Stimulated activated CD8-positive, alpha-beta memory T cell treated with anti-CD3 and anti-CD28 coated beads, Interleukin-4, amount 100 ng/mL, for 4 hours (primary cell): ENCODE measurements at places on chromosomes 3 and 15.

DNA sequence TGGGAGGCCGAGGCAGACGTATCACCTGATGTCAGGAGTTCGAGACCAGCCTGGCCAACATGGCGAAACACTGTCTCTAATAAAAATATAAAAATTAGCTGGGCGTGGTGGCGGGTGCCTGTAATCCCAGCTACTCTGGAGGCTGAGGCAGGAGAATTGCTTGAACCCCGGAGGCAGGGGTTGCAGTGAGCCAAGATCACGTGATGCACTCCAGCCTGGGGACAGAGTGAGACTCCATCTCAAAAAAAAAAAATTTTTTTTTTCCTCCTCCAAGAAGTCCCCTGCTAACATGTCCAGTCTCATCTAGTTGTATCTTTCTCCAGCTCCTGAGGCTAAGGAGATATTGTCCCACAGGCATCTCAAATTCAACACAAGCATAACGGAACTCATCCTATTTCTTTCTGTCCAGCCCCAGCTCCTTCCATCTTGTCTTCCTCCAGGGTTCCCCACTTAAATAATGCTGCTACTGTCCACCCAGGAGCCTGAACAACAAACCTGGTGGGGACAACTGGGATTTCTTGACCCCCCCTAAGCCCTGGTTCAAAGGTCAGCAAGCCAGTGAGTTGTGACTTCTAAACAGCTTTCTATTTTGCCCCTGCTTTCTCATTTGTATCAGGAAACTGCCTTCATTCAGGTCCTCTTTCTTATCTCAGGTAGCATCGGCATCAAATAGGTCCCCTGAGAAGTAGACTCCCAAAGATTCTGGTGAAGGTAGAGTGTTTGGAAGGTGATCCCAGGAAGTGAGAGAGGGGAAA is 4.1 kb upstream of the MEF2A start:
- no peak for DNase-seq

DNA sequence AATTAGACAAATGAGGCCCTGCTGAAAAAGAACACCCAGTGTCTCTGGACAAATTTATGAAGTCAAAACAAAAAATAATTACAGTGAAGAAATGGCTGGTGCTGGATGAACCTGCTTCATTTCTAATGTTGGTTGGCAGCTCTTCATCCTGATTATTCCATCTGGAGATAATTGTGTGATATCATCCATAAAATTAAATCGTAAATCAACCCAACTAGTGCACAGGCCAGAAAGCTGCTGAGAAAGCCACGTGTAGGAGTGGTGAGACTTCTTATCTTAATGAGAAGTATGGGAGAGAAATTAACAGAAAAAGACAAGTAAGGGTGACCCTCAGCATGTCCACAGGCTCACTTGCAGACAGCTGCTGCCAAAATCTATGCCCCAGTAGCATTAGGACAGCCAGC is 465.2 kb upstream of the TGFBR2 start:
- DNase-seq = no peak

GRCh38 chr3:155412904-155413303 is 119.4 kb upstream of the STRIT1 start:
- no peak for DNase-seq

DNA sequence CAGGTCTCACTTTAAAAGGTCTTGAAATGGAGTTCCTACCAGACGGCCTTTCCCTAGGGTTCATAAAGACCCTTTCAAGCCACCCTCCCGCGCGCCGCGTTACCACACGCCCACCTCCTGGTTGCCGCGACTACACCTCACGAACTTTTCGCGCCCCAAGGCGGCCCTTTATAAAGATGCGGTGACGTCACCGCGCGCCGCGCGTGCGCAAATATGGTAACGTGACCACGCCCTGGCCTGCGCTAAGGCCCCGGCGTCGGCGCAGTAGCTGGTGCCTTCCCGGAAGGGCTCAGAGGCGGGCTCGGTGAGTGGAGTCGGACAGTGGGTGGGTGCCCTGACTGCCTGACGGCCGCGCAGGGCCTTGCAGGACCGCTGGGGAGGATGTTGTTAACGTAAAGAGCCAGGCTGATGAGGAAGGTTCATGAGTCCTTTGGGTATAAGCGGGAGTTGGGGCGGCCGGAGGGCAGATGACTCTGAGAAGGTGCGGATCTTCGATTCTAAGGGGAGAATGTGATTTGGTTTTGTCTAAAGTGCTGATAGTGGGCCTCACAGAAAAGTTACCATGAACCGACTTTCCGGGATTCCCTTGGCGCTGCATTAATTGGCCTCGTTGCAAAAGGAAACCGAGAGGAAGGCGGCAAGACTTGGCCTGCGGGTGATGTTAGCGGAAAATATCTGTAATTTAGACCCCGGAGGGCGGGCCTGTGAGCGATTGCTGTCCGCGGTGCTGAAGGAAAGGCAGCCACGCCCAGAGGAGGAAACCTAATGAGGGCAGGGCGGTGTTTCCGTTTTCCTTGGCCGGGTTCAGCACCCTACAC is 54.4 kb downstream of the FEZF2 start:
- peak; percentile 54 for DNase-seq

GRCh38 chr15:63870487-63871209 is 36.9 kb upstream of the HERC1 start:
- DNase-seq = no peak

GRCh38 chr15:81819924-81820635 is 225.7 kb downstream of the MEX3B start:
- no peak for DNase-seq

DNA sequence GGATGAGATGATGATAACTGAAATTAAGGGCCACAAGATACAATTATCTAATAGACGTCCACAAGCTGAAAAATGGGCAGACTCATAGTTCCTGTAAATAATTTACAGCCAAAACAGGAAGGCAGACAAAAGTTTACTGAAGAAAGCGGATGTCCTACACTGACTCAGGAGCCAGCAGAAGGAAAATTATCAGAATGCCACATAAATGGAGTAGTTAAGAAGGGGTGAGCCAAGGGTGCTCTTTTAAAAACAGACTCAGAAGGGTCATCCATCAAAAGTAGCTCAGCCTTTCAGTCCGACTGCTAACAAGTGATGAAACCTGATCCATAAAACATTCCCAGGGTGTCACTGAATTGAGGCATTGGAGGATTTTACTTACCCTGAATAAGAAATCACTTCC is 39.8 kb downstream of the TUSC7 start:
- no peak for DNase-seq

DNA sequence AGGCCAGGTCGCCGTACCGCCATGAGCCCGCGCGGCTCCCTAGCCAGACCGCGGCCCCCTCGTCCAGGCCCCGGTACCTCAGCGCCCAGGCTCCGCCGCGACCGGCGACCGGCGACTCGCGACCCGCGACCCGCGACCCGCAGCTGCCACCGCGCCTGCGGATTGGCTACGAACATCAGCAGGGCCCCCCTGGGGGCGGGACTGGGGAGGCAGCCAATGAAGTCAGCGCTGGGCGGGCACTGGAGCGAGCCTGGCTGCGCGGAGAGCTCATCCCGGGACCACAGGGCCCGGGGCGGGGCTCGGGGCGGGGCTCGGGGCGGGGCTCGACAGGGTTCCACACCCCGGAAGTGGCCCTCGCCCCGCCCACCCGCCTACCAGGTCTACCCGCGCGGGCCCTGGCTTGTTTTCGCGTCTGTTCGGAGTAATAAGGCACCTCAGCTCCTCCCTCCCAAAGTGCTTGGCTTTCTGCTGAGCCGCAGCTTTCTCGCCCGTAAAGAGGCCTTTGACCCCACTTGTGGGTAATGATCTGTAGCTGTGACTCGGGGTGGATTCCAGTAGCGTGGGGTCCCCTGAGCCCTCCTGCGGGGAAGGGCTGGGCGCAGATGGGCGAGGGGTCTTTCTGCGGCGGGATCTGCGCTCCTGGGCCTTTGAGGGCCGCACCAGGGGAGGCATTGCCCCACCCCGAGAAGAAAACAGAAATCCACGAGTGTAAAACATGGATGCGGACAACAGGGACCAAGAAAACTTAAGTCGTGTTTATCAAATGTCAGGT is at the start of gene LYSMD4:
Gene LYSMD4 (minus strand): TSS at position 170 of the 772 bp plus-strand sequence. CDS start 1,438 bp downstream, outside the sequence.
- peak; percentile 98 for DNase-seq

DNA sequence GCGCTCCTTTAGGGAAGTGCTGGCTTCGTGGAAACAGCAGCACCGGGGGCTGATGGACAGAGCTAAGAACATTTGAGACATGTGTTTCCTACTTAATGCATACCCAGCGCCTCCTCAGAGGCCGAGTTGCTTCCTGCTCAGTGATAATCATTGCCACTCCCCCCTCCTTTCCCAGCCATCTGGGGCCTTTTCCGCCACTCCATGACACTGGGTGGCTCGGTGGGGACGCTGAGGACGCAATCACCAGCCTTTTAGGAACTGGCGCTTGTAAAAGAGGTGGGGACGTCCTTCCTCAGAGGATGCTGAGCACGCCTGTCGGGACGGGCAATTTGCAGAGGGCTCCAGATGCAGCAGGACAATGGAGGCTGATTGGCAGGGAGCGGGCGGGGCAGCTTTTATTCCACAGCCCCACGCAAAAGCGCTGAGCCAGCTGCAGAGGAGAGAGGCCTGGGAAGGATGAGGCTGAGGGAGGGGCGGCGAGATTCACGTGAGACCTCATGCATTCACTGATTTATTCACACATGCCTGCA is 22.2 kb upstream of the IQSEC1 start:
- DNase-seq = no peak

GRCh38 chr3:16512435-16513140 is 911 bp downstream of the RFTN1 start:
- DNase-seq = peak; percentile 26

DNA sequence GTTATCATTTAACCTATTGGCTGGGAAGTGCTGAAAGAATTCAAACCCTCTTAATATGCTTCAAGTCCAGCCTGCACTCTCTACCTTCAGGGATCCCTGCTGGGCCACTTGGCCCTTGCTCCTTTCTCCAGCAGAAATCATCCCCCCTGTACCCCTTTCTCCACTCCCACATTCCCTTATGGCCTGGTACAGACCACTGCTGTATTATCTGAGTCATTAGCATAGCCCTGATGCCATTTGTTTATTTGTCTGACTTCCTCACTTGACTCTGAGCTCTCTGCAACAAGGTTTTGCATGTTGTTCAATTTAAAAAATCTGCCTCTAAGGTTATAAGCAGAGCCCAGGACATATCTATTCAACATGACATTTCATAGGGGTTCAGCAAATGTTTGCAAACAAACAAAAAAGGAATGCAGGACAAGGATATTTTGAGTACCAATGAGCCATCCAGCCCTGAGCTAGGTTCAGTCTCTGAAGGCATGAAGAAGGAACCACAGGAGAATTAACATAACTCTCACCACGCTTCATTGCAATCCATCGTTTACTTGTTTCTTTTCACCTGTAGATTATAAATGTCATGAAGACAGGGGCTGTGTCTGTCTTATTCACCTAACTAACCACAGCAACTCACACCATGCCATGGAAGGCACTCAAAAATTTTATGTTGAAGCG is 26.6 kb upstream of the HES1 start:
- DNase-seq = no peak
